ENCODE measurements at places on chromosomes 12 and 14.

DNA sequence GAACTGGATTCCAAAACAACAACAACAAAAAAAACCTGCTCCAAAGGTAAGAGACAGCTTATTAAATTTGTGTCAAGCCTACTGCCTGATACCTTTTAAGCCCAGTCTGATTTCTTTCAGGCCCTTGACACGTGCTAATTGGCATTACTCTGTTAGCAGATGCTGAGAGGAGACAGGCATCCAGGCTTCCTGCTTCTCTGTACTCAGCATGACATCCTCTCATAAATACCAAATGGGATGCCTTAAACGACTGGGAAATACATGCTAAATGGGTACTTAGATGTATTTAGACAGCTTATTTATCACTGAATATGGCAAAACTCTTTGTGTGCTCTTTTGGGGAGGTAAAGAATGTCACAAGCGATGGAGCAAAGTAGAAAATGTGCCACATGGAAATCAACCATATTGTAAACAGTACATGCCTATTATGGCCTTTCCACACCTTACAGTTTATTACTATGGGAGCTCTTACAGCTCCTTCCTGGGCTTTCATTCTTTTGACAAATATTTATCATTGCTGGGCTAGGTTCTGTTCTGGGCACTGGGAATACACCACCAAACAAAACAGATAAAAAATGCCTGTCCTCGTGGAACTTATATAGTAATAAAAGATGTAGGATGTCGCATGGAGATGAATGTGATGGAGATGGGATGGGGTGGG lies 11.5 kb upstream of the PCED1B start:
- DNase-seq = no peak

DNA sequence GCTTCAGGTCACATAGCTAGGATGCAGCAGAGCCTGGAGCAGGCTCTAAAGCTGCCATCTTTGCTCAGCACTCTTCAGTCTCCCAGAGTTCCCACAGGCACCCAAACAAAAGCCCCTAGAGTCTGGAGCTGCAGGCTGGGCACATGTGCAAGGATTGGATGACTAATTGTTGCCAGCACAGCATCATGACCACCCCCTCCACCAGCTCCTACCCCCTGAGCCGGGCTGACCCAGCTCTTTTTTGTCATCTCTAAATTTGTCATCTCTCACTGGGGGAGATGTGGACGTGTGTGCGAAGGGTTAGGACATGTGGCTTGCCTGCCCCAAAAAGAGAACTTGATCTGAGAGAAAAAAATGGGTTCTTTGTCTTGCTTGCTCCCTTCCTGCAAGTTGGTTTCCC lies 4.3 kb upstream of the MMP19 start:
- DNase-seq = no peak

DNA sequence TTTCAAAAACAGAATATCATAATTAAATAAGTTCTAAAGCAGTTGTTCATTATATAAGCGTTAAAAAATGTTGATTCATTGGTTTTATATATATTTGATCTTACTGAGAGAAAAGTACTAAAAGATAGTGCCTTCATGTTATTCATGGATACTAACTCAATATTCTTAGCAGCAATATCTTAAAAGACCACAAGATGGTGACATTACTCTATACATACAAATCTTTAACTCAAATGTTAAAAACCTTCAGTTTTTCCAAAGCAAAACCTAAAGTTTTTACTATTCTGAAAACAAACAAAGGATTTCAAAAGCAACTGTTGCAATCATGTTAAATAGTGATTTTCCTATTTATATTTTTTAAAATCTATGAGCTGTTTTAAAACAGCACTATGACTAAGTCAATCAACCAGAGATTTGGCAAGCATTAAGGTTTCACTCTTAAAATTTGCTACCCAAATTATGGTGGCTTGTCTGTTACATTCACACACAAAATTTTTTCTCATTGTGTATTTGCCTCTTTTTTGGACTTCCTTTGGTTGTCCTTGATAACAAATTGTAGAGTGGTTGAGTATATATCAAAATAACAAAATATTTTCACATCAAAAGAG lies 50.1 kb upstream of the RERGL start:
- no peak for DNase-seq

GRCh38 chr12:111063295-111064026 lies 143.1 kb upstream of the MYL2 start:
- no peak for DNase-seq

DNA sequence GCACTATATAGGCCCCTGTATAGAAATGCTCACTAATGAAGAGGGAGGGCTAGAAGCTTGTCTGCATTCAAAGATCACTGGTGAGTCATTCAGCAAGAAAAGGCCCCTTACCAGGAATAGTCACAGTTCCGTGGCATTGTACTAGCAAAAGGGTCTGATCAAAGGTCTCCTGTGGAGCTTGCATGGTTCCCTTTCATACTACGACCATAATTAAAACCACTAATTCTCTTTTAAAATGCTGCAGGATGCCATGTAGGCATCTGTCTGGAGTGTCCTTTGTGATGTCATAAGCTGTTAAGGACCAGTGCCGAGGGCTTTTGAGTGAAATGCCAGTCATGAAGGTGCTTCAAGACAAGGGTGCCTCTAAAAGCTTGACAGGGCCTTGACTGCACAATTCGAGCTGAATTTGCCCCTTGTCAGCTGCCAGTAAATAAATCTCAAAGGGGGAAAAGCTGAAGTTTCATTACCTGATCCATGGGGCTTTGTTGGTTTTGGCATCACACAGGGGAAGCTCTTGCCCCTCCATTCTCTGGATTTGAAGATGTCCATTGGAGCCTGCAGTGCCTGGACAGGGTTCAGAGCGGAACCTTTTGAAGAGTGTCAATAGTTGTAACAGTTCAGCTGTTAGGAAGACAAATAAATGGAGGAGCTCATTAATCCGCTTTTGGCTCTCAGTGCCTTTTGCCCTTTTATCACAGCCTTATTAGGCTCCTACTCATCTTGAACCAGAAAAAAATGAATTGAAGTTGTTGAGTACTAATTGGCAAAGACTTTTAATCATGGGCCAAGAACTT lies 69.1 kb downstream of the TMEM260 start:
- no peak for DNase-seq

- no peak for DNase-seq
Observed at GRCh38 chr12:6434205-6435140, 10.3 kb upstream of the CD27 start.

- DNase-seq = no peak
Observed at GRCh38 chr12:120126635-120127005, 10.1 kb upstream of the RAB35 start.

GRCh38 chr14:102370305-102370809 lies 7.6 kb downstream of the TECPR2 start:
- DNase-seq = no peak

DNA sequence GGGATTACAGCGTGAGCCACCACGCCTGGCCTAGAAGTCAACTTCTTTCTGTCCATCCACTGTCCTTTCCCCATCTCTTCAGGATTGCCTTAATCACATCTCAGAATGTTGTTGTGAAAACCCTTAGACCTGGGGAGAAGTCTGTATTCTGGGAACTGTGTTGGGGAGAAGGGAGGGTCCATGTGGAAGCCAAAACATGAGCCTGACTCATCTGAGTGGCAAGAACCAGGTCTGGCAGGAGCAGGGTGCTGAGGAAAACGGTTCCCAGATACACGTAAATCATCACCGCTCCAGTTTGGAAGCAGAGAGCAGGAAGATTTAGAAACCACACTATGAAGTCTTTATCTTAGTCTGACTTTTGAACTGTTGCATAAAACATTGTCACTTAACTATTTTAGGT lies 245.6 kb upstream of the RGS6 start:
- DNase-seq = no peak

- no peak for DNase-seq
Observed at GRCh38 chr12:25830456-25830855, 128.0 kb upstream of the RASSF8 start.

- no peak for DNase-seq
Observed at GRCh38 chr12:58814036-58814435, 106.3 kb downstream of the LRIG3 start.

DNA sequence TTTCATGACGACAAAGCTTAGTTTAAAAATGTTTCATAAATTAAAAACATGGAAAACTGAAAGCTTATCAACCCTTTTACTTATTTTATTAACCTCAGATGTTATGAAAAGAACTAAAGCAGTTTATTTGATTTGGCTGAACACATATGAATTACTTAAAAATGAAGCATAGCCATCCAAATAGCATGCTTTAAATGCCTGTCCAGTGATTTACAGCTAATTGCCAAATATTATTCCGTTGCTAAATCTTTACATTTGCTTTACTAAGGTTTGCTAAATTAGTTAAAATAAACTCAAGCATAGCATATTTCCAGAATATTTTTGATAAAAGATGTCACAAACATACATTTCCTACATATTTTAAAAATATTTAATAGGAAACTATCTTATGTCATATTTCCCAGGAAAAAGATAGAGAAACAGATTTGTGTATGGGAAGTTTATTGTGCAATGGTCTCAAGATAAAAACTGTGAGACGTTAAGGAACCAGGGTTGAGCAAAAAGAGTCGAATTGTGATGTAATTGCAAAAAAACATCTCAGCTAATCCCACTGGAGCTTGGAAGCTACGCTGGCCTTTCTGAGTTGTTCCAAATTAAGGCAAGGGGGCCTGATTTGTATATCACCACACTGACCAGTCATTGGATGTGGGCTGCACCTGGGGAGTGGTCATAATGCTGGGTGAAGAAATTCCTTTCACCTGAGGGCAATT lies 25.8 kb downstream of the GPR135 start:
- DNase-seq = no peak

- no peak for DNase-seq
Observed at GRCh38 chr12:10607885-10608458, 5.4 kb downstream of the MAGOHB start.

All from HuH-7.5 (cell line).